Stimulated activated CD8-positive, alpha-beta memory T cell treated with anti-CD3 and anti-CD28 coated beads, Interleukin-4, amount 100 ng/mL, for 24 hours (primary cell): ENCODE measurements at places on chromosomes 6 and 20.

GRCh38 chr6:162151021-162151665, 576.4 kb downstream of the PRKN start:
- no peak for DNase-seq

- no peak for DNase-seq
Observed at GRCh38 chr6:159042003-159042825, 2.6 kb downstream of the TAGAP start.

GRCh38 chr6:49269190-49269589, 193.9 kb downstream of the MMUT start:
- DNase-seq = no peak

DNA sequence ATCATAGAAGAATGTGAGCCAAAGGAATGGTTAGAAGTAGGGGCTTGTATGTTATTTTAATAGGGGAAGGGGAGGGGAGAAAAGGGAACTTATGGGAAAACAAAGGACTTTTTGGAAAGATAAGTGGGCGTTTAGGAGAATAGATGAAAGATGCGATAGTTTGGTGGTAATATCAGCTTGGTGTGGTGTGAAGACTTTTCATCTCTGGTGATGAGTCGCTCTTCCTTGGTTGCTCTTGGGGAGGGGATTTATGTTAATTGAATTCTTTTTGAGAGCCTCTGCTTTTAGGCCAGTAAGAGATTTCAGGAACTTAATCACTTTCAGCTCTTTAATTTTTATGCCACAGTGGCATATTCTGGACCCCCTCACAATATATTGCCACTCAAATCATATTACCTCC, 10.8 kb downstream of the HECA start:
- no peak for DNase-seq

DNA sequence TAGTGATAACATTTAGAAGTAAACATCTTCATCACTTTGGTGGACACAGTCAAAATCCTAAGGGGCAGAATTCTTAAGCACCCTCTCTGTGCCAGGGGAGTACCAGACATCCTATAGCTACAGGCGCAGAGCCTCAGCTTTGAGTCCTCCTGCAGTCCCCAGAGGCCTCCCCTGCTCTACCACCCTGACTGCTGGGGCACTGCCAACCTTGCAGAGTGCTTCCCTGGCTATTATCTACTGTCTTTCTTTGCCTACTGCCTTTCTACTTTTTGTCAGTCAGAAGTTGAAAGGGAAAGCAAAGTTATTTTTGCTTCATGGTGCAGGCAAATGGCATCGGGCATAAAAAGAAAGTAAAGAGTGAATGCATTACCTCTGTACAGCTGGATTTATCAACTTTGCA, 80.1 kb downstream of the AIG1 start:
- DNase-seq = no peak

GRCh38 chr20:47789081-47789763, 3.9 kb upstream of the SULF2 start:
- no peak for DNase-seq

GRCh38 chr6:81362246-81362645, 390.2 kb downstream of the TENT5A start:
- DNase-seq = no peak
